ENCODE measurements at places on chromosomes 16 and 17.

DNA sequence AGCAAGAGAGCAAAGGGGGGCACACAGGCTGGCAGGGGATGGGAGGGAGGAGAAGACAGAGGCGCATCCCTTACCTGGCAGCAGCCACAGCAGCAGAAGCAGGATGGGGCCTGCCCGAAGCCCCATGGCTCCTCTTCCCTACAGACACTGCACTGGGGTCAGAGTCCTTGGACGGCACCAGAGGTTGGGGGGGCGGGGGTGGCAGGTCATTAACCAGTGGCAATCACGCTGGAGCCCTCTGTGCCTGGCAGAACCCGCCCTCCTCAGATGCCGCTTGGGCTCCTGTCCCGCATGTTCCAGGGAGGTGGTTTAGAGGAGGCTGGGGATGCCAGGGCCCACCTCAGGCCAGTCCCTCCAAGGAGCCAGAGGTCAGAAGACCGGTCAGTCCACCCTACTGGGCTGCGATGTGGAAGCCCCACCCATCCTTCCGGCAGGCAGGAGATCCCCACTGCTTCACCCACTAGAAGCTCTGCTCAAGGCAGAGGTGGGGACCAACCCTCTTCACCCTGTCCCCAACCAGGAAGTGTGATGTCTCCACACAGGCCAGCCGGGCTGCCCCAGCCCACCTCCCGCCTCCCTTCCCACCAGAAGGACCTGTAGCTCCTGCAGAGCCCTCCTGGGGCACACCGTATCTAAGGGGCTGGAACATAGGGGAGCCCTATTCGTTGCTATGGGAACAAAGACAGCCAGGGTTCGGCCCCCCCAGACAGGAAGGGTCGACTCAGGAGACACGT, 11.7 kb downstream of the ZG16B start:
- no peak for DNase-seq

DNA sequence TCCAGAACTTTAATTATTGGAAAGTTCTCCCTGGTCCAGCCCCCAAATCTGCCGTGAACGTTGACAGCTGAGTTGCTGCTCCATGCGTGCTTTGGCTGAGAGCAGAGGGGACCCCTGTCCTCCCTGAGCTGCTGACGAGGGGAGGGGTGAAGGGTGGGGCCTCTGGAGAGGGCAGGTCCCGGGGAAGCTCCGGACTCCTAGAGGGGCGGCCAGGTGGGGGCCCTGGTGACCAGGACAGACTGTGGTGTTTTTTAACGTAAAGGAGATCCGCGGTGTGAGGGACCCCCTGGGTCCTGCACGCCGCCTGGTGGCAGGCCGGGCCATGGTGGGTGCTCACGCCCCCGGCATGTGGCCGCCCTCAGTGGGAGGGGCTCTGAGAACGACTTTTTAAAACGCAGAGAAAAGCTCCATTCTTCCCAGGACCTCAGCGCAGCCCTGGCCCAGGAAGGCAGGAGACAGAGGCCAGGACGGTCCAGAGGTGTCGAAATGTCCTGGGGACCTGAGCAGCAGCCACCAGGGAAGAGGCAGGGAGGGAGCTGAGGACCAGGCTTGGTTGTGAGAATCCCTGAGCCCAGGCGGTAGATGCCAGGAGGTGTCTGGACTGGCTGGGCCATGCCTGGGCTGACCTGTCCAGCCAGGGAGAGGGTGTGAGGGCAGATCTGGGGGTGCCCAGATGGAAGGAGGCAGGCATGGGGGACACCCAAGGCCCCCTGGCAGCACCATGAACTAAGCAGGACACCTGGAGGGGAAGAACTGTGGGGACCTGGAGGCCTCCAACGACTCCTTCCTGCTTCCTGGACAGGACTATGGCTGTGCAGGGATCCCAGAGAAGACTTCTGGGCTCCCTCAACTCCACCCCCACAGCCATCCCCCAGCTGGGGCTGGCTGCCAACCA, at the start of gene MC1R:
Gene MC1R, plus strand, starts transcription at position 410 of the 895 bp plus-strand sequence. Its CDS starts 397 bp downstream, at position 807.
- no peak for DNase-seq

DNA sequence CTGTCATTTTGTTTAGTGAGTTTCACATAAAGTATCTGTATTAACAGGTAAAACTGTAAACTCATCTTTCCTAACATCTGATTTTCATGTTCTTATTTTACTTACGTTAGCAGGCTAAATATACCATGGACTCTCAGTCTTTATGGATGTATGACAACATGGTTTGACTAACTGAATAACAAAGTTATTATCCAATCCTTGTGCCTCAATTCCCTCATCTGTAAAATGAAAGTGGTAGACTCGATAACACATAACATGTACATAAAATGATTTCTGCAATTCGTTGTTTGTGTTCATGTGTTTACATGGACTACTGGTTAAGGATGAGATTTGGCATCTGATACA, 9.5 kb upstream of the PCTP start:
- DNase-seq = no peak

DNA sequence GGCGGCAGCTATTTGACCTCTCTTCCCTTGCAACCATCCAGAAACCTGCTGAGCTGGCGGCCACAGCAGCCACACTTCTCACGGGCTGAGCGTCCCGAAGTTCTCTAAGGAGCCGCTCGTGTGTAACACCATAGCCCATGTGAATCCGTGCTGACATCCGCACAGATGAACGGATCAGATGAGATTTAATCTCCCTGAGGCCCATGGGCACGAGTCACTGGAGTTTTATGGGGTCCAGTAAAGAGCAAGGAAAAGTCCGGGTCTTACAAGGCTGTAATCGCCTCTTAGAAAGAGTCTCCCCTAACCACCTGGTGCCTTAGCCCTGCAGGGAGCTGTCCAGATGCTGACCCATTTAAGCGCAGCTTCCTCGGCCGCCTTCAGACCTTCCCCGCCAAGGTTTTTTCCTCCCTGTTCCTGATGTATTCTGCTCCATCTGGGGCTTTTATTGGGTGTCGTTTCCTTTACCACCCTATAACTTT, 5.5 kb upstream of the CACNG5 start:
- peak; percentile 80 for DNase-seq

DNA sequence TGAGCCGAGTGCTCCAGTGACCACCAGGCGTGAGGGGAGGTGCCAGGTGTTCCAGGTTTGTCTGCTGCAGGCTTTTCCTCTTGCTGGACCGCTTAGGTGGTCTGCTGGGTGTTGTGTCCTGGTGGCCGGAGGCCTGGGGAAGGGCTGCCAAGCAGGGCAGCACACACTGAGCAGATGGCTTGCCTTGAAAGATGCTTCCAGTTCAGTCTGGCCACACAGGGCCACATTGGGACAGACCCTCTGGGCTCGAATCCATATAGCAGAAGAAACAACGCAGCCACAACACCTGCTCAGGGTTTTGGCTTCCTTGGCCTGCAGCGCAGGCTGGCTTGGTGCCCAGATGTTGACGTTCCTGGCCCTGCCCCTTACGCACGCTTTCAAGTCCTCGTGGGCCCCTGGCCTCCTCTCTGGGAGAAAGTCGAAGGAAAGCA, 24.8 kb downstream of the GINS2 start:
- DNase-seq = no peak

DNA sequence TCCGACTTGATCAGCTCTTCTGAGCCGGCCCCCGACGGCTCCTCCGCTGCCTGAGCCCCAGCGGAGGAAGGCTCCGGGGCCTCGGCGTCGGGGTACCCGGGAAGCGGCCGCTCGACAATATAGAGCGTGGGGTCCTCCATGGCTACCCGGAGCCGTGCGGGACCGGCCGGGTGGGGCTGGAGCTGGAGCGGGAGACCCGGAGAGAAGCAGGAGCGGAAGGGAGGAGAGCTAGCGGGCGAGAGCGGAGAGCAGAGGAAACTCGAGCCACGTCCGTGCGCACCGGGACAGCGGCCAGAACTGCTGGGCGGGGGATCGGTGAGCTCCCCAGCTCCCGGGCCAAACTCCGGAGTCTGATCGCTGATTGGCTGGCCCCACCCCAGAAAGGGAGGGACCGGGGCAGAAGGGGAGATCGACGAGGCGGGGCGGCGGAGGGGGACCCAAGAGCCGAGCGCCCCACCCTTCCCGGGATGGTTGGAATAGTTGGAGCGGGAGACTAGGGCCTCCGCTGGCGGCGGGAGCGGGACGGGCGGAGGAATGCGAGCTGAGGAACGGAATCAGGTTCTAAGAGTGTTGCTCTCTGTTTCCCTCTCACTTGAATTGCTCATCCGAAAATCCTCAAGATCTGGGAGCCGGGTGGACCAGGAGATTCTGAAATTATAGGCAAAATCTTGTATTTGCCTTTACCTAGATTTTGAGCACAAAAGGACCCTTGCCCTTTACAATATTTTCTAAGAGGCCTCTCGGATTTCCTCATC, at the start of gene CAVIN1:
Gene CAVIN1, minus strand, starts transcription at position 299 of the 755 bp plus-strand sequence. Its CDS starts 159 bp downstream, at position 140.
- peak; percentile 99 for DNase-seq

GRCh38 chr16:85105475-85105874, 6.8 kb downstream of the CIBAR2 start:
- no peak for DNase-seq

- DNase-seq = no peak
These were observed 5.8 kb downstream of the PIPOX start for GRCh38 chr17:29048440-29049368.

DNA sequence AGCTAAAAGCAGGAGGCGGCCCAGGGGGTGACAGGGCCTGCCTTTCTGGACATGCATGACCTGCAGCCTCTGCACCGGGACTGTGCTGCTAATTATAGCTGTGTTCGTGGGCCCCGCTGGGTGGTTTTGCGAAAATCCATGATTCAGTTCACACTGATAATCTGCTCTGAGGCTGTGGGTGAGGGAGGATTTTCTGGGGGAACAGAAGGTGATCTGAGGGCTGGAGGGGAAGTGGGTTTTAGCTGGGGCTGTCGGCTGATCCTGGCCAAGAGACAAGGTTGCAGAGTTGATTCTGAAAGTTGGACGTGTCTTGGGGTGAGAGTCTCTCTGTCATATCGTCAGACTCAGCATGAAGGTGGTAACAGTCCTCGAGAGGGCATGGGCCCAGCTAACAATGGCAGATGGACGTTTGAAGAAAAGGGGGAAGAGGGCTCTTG, 187.5 kb upstream of the ZNF469 start:
- no peak for DNase-seq

DNA sequence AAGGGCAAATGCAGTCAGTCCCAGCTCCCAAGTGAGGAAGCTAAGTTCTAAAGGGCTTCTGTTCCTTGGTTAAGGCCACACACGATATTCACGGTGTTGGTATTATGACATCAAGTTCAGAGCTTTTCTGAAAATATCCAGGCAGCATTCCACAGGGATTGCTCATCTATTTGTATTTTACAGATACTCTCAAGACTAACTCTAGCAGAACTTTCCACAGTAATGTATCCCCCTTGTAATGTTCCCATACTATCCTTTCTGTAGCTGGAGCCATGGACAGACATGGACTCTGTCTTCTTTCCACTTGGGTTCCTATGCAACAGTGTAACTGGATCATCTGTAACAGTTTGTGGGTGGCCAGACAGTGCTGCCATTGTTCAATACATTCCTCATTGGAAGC, 13.5 kb downstream of the SDR42E1 start:
- peak; percentile 70 for DNase-seq

DNA sequence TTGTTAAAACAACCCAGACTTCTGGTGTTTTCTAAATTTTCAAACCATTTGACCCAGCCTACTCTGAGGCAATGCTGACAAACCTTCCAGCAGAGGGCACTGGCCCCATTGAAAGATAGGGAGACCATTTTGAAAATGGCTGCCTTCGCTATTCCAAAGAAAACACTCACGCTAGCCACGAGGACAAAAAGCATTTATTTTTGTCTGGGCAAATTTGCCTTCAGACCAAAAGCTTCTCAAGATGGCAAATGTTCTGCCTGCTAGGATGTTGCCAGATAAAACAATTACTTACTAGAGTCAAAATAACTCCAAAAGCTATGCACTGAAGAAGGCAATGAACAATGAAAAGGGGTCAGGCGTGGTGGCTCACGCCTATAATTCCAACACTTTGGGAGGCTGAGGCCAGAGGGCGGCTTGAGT, 296.7 kb upstream of the IRX5 start:
- peak; percentile 14 for DNase-seq

- no peak for DNase-seq
These were observed 89.2 kb downstream of the ABR start for GRCh38 chr17:1090465-1091189.

DNA sequence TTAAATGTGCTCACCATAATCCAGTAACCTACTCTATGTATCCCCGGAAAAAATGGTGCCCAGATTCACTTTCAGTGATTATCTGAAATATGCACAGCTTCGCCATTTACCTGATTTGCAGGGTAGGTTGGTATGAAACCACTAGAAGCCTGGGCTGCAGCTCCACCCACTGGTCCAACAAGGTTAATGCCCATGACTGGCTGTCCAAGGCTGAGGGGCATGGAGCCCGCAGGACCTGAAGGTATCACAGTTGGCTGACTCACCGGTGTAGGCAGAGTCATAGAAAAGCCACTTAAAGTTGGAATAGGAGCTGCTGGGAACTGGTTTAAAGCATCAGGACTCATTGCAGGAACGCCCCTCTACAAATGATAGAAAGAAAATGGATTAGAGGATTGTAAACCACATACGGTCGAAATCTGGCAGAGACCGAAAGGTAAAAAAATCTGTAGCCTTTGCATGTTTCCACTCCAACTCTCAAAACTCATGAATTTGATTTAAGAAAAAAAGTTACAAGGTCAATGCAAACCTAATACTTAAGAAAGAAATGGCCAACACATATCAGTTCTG, 38.6 kb downstream of the SYNRG start:
- DNase-seq = peak; percentile 77

GRCh38 chr17:8994319-8994718, 27.0 kb upstream of the NTN1 start:
- DNase-seq = peak; percentile 45
